Stimulated activated CD4-positive, alpha-beta T cell treated with anti-CD3 and anti-CD28 coated beads, Interleukin-15, amount 100 ng/mL, for 1 hour (primary cell): ENCODE measurements at places on chromosomes 5 and 9.

DNA sequence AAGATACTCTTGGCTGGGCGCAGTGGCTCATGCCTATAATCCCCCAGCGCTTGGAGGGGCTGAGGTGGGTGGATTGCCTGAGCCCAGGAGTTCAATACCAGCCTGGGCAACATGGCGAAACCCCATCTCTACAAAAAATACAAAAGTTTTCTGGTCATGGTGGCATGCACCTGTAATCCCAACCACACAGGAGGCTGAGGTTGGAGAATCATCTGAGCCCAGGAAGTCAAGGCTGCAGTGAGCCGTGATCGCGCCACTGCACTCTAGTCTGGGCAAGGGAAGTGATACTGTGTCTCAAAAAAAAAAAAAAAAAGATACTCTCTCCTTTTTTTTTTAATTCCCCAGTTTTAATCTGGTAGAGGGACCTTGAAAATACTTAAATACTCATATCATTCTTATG, 15.0 kb downstream of the ANKRD33B start:
- no peak for DNase-seq

DNA sequence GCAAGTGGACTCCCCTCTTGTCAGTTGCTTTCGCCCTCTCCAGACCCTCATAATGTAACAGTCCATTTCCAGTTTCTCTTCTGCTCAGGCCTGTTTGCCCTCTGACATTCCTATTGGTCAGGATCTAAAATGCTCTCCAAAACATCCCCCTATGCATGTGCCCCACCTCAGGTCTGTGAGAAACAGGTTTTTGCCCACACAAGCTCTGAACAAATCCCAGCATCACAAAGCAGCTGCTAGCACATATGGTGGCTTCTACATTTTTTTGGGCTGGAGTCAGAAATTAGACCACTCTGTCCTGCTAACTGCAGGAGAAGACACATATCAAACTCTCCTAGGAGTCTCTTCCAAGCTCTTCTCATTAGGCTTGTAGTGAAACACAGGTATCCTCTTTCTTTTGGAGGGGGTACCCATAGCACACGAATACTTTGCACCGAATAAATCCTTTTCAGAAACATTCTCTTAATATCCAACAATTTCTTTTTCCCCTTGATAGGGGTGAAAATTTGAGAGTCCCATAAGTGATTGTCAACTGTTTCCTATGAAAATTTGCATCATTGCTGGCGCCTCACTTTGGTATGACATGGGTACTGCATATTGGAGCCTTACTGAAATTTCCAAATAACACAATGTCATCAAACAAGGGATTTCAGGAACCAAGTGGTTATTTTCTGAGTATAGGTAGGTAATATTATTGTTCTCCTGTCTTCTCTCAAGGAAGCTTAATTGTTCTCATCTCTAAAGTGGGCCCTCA, 19.3 kb upstream of the HSPA9 start:
- DNase-seq = no peak

GRCh38 chr9:116572095-116572748, 114.9 kb upstream of the TRIM32 start:
- no peak for DNase-seq

- DNase-seq = no peak
Observed at GRCh38 chr5:173709145-173709544, 92.7 kb upstream of the BOD1 start.

DNA sequence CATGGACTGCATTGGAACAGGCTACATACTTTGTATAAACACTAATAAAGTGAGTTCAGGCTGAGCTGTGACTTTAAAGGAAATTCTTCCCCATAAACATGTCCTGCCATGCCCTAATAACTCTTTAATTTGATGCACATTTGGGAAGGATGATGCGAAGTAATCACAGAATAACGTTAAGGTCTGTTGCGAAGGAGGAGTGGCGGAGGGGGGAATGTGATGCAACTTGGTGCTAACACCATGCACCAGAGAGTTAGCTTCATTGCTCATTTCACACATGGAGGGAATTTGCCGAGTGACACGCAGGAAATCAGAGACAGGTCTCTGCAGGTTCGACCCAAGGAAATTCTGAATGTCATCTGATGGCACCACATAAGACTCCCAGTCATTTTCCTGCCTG, 32.9 kb downstream of the SLIT3 start:
- DNase-seq = no peak

DNA sequence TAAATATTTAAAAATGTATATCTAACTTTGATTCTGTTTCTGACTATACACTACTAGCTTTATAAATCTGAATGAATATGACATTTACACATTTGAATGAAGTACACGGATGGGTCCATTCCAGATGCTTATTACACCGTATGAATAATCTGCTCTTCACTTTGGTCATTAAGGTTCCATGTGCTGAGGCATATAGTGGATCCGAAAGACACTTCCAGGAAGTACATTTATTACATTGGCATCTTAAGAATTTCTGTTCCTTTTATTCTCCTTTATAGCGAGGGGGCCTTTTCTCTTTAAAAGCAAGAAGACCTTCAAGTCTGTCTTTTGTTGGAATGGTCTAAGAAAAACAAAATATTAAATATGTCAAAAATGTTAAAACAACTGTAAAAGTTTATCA, 147.6 kb downstream of the AUH start:
- DNase-seq = no peak

- no peak for DNase-seq
Observed at GRCh38 chr9:123350590-123351310, 5.2 kb upstream of the CRB2 start.

DNA sequence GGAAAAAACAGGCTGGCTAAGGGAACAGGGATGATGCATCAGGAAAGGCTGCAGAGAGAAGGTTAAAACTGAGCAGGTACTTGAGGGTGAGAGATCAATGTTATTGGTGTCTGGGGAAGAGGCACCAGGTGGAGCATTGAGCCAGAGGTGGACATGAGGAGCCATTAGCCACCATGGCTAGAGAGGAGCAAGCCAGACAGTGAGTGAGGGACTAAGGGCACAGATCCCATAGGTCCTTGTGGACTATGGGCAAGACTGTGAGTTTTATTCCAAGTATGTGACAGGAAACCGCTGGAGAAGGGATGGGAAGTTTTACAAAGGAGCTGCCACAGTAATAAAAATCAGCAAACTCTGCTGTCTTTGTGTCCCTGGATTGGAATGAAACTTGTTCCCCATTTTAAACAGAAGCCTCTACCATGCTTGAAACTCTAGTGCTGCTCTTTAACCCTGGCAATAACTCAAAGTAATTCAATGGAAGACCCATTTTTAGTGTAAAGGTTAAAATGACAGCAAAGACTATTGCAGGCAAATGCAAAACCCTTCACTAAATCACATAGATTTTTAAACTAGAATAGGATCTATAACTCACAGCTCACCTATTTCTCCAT, 349.8 kb downstream of the ENC1 start:
- DNase-seq = no peak

DNA sequence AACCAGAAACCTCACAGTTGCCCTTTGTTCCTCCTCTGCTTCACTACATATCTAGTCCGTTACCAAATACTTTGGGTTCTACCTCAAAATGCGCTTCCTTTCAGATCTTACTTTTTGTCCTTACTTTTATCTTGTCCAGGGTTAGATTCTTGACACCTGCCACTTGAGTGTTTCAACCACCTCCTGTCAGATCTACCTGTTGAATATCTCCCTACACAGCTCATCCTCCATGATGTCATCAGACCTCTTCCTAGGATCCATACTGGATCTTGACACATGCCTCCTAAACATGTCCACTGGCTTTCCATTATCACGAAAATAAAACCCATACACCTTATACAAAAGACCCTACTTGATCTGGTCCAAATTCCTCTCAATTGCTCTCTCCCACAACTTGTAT, 125.2 kb upstream of the SLC24A2 start:
- no peak for DNase-seq

GRCh38 chr9:35324966-35325365, 163.2 kb downstream of the UNC13B start:
- no peak for DNase-seq

DNA sequence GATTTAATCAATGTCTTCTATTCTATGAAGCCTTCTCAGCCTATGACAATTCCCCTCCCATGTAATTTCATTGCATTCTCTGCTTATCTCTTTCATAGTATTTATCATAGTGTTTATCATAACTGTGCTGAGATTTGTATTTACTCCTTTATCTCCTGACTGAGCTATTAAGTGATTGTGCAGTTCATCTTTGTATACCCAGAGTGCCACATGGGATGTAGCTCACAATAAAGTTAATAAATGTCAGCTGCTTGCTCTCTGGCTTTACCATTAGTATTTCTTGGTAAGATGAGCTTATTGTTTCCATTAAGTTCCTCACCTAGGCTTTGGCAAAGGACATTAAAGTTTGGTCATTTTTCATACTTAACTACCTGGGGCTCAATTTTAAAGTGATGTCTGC, 275.1 kb upstream of the MPDZ start:
- DNase-seq = no peak

DNA sequence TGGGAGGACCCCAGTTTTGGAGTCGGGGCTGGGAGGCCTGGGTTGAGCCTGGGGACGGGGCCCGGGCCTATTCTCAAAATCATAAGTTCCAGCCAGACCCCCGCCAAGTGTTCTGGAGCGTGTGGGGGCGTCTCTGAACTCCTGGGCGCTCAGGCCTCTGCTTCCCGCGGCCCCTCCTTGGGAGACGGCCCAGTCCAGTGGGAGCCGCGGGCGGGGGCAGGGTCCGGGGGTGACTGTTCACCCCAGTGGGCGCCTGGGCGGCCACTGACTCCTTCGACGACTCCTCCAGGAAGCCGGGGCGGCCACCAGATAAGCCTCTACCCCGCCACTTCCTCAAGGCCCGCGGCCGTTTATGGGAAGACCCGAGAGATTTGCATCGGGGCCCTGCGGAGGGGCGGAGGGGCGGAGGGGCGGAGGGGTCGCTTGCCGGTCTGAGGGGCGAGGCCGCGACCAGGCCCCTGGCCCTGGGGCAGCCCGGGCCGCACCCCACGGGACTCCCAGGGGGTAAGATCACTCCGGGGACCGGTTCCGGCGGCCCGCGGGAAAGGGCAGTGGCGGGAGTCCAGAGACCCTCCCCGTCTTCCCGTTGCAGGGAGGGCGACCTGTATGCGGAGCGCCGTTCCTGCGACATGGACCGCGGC, 655 bp downstream of the TOR4A start:
- DNase-seq = no peak

DNA sequence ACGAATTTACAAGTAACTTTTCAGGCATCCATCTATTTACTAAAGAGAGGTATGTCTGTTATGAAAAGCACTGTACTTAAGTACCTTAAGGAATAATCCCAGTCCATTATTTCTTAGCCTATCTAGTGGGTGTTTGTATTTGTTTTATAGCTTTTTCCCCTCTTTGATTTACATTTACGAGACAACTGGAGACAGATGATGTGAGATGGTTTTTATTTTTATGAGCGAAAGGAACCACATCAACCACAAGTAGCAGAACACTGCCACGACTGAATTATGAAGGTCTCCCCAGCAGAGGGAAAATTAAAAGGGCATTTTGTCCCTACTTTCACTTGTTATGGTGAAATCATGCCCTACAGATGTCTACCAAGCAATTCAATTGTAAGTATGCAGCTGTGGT, 357.8 kb downstream of the NFIB start:
- no peak for DNase-seq

GRCh38 chr5:165616490-165617405, 2111.3 kb downstream of the MAT2B start:
- no peak for DNase-seq

DNA sequence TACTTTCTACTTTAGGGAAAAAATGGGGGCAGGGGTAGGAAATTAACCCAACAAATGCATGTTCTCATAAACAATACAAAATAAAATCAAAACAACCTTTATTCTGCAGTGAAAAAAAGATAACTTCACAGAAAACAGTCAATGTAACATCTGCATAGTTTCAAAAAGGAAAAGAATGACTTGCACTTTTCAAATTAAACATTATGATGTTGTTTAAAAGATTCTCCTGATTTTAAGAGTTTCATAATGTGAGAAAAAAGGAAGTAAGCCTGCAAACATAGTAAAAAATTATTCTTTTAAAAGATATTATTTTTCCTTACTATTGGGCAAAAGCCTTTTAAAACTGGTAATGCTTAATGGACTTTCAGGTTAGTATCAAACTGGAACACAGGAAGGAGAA, 7.6 kb downstream of the C9orf72 start:
- DNase-seq = no peak

DNA sequence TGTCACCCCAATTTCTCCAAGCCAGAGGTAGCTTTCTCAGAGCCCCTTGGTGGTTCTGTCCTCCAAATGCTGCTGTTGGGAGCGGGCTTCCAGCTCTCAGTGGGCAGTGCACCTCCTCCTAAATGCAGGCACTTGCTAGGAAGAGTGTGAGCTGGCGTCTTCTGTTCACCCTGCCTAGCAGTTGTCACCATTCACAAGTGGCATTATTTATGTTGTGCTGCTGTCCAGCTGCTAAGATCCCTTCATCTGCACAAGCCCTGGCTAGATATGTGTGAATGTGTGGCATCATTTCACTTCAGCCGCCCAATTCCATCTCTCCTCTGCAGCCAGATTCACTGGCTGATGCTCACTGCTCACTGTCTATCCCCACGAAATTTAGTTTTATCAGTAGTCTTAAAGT, 43.7 kb downstream of the SLC36A1 start:
- DNase-seq = no peak

GRCh38 chr9:7996558-7996957, 197.0 kb upstream of the DMAC1 start:
- DNase-seq = no peak

DNA sequence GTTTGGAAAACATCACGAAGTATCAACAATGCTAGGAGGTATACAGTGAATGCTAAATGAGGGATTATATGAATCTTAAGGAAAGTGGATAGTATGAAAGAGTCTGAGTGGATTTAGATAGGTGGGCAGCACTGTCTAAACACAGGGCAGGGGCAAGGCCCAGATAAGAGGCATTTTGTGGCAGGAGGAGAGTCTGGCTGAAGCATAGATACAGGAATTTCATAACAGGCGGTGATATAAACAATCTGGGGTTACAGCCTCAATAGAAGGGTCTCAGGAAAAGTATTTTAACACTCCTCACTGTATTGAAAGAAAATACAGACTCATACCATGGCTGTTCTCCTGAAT, 96.9 kb downstream of the PLPP1 start:
- DNase-seq = no peak

DNA sequence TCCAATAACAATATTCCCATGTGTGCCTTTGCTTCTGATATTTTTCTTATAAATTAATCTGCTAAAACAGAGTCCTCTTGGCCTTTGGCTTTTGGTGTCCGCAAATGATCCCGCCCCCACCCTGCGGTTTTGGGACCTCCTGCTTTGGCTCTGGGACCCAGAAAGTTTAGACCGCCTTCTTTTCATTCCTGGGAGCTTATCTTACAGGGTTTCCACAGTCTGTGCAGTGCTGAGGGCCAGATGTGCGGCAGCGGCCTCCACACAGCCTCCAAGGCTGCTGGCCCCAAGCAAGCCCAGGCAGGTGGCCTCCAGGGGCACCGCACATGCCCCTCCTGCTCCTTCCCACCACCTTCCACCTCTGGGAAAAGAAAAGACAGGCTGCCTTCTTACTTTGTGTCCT, 191.5 kb downstream of the ERCC6L2 start:
- no peak for DNase-seq

GRCh38 chr5:176784218-176785165, 25.9 kb upstream of the UNC5A start:
- no peak for DNase-seq
